NCI-H1417 (cell line): ENCODE measurements at places on chromosomes 4 and X.
A peak's percentile ranks its signal among the peaks of the same experiment; 100 is the strongest.

DNA sequence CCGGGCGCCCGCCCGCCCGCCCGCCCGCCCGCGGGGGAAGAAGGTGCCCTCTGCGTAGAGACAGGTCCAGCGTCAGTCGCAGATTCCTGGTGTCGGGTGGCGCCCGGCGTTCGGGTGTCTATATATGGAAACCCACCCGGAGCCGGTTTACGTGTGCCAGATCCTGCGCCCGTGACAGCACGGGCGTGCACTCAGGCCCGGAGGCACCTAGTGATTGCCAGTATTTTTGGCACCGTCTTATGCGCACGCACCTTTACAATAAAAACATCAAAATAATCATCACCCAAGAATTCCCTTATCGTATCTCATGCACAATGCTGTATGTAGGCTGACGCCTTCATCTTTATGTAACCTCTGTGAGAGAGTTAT, 519 bp downstream of the SLC25A4 start:
- DNase-seq, result peak; percentile 30

DNA sequence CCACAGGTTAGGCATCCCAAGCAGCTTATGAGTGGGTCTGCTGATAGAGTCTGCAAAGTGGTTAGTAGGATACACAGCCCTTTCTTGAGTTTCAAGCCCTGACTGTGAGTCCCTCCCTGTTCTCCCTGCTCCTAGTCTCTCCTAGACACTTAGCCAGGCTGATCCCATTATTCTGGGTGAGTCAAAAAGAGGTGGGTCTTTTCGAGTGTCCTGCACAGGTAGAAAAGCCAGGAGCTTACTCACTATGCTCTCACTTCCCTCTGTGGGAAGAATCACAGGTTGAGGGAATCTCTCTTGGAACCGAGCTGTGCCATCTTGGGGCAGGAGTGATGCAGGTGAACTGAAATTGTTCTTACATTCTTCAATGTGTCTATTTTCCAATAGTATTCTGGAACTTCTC, 29.7 kb downstream of the SCLT1 start:
- DNase-seq, result no peak

- no peak for DNase-seq
Measured at GRCh38 chrX:66680451-66680850, 41.6 kb upstream of the EDA2R start.

DNA sequence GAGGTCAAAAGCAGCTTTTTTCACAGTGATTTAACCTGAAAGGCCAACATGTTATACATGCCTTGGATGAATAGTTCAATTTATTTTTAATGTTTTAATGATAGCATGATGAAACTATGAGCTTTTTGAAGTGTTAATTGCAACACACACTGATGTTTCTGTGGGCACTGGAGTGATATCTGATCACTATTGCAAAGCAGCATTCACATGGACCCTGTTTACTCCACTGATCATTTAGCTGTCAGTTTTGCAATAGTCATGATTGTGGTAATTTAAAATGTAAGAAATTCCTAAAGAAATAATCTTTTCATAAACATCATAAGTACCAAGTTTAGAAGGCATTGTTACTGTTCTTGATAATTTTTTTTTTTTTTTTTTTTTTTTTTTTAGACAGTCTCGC, 74.1 kb downstream of the ARSJ start:
- DNase-seq, result no peak

GRCh38 chrX:72208126-72208800, 26.7 kb downstream of the PIN4 start:
- DNase-seq, result no peak
